NCI-H2029 treated with DMSO at 0.1 percent for 48 hours (cell line): ENCODE measurements at places on chromosomes 7 and 10.

GRCh38 chr7:7495171-7495570 lies 40.5 kb downstream of the COL28A1 start:
- DNase-seq = no peak

DNA sequence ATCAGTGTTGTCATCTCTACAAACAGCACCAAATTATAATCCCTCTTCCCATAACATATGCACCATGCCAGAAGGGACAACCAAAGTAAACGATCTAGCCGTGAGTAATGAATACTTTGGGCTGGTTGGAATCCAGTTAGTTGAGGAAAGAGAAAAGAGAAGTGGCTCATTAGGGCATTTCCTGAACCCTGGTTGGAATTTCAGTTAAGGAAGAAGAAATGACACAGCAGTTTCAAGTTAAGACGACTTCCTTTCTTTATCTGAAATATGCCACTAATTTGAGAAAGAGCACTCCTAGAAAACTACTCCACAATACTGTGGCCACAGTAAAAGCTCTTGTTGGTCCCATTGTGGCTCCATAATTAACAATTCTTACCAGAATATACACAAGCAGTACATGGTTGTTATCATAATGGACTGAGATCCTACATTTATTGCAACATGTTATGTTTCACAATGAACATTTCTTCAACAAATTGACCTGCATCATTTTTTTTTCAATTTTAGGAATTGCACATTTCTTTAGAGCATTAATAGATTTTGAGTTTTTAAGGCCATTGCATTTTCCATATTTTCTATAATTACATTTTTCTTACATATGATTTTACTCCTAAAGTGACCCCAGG lies at the start of gene TFEC:
TSS of gene TFEC (minus strand) at position 113 of the 626 bp plus-strand sequence. CDS start 46,322 bp downstream, outside the sequence.
- DNase-seq = no peak

DNA sequence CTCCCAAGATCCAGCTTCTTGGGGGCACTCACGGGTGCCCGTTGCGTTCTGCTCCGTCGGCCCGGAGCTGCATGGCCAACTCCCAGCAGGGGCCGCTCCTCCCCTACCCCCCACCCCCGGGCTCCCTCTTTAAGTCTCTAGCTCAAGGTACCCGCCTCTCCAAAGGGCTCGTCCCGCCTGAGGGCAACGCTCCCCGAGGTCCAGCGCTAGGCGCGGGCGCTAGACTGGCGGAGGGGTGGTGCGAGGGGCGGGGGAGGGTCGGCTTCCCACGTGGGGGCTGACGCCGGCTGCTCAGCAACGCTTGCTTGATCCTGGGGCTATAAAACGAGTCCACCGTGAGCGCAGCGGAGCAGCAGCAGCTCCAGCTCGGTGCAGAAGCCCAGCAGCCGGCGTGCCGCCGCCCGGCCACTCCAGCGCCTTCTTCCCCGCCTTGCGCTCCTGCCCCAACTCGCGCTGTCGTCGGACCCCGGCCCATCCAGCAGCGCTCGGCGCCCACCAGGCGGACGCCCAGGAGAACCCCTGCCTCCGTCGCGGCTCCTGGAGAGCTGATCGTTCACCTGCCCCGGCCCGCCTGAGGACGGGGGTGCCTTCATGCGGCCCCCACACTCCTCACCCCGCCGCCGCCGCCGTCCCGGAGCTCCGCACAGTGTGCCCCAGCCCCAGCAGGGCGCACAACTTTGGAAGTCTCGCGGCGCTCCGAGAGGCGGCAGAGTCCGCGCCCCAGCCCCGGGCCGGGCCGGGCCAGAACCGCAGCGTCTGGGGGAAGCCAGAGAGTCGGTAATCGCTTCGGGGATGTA lies at the start of gene ADRA2A:
TSS of gene ADRA2A (plus strand) at position 348 of the 797 bp plus-strand sequence. CDS start 968 bp downstream, outside the sequence.
- DNase-seq = no peak

DNA sequence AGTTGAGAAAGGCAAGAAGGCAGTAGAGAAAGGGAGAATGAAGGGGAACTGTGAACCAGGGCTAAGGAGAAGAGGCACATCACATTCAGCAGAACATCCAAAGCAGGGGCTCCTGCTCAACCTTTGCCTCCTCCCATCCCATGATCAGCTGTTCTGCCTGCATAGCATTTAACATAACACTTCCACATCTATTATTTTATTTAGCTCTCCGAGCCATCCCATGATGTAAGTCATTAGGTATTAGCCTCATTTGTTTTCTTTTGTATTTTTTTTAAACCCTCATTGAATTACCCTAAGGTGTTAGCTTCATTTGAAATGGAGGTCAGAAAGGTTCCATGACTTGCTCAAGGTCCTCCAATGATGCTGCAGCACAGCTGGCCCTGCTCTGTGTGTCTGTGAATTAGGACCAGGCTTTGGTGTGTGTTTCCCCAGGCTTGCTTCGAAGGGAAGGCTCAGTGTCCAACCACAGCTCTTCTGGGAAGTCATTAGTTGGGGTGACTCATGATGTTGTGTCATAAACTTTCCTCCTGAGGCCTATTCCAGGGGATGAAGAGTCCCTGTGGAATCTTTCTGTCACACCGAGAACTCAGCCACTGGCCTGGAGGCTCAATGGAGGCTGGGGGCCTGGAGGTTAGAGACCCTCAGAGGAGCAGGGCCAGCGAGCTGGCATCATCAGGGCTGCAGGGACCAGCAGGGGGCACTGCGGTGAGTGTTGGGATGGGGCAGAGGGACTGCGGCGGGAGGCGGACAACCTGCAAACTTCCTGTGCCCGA lies 16.5 kb downstream of the NPFFR1 start:
- DNase-seq = no peak

DNA sequence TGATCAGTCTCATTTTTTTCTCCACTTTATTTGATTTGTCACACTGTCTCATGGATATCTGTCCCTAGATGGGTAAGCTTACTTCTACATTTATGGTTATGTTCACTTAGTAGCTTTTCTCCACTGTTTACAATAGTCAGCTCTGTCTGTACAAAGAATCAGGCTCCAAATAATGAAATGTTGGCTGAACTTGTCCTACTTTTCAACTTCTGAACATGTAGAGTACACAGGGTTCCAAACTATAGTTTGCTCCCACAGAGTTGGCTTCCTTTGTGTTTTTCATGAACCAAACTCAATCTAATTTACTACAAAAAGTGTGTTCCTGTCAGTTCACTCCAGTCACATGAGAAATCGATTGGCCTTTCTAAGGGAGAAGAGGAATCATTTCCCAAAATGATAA lies 175.0 kb downstream of the CCDC71L start:
- DNase-seq = no peak

DNA sequence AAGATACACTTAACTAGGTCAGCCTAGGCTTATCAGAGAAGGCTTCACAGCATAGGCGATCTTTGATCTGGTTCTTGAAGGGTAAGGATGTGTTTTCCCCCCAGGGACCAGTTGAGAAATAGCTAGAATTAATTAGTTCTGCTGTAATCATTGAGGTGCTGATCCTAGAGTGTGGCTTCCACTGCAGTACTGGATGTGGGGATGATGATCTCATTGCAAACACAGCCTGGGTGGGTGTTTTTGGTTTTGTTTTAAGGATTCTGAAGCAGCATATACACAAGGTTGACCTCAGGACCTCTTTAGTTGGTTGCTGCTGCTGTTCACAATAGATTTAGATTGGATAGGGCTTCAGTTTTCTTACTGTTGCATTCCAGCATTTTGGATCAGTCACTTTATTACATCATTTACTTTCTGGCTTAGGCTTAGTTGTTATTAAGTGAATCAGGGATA lies 159.7 kb downstream of the AUTS2 start:
- DNase-seq = no peak

- no peak for DNase-seq
Measured at GRCh38 chr10:35208949-35209613, 82.4 kb downstream of the CREM start.

DNA sequence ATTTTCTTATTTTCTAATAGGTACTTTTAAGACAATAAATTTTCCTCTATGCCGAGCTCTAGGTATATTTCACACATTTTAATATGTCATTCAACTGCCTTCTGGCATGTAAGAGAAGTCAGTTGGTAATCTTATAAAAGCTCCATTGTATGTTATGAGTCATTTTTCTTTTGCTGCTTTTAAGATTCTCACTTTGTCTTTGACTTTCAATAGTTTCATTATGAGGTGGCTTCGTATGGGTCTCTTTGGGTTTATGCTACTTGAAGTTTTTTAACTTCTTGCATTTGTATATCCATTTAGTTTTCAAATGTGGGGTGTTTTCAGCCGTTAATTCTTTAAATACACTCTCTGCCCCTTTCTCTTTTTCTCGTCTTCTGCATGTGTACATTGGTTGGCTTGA lies 80.5 kb downstream of the ABCA13 start:
- DNase-seq = no peak

DNA sequence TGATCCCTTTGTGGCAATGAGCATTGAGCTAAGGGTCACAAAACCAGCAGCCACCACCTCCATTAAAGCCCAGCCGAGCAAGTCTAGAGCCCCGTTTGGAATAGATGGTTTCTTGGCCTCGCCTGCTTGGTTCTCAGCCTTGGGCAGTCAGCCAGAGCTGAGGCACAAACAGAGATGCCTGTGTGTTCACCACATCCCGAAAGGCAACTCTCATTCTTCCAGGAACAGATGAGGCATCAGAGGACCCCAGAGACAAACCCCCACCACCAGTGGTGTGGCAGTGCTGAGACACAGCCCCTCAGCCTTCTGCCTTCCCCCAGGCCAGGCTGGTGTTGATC lies 203.3 kb upstream of the ZMIZ1 start:
- no peak for DNase-seq

GRCh38 chr7:104160375-104160774 lies 47.4 kb downstream of the ORC5 start:
- DNase-seq = peak; percentile 7

- no peak for DNase-seq
Measured at GRCh38 chr7:818031-818699, 14.1 kb upstream of the SUN1 start.

GRCh38 chr10:62133618-62134017 lies 135.0 kb downstream of the RTKN2 start:
- DNase-seq = no peak

- no peak for DNase-seq
Measured at GRCh38 chr10:74923556-74923955, 97.2 kb downstream of the KAT6B start.

- DNase-seq = peak; percentile 48
Measured at GRCh38 chr7:96414931-96415292, 93.0 kb upstream of the SLC25A13 start.

DNA sequence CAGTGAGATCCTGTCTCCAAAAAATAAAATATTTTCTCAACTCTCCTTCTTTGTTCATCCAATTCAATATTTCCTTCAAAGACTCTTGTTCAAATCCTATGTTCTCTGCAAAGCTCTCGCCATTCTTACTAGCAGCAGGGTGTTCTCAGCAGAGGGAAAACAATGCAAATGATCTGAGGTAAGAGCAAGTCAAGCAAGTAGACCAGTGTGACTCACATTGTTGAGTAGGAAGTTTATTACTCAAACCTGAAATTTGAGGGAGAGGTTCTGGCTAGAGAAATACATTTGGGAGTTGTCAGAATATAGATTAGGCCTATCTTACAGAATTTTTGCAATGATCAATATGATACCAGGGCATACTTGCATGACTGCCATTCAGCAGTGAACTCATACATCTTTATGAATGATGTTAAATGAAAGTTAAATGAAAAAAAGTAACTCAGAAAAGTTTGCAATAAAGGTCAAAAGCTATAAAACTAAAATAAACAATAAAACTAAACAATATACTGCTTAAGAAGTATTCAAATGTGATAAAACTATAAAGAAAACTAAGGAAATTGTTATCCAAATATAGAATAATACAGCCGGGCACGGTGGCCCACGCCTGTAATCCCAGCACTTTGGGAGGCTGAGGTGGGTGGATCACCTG lies 5.8 kb downstream of the IDE start:
- no peak for DNase-seq

DNA sequence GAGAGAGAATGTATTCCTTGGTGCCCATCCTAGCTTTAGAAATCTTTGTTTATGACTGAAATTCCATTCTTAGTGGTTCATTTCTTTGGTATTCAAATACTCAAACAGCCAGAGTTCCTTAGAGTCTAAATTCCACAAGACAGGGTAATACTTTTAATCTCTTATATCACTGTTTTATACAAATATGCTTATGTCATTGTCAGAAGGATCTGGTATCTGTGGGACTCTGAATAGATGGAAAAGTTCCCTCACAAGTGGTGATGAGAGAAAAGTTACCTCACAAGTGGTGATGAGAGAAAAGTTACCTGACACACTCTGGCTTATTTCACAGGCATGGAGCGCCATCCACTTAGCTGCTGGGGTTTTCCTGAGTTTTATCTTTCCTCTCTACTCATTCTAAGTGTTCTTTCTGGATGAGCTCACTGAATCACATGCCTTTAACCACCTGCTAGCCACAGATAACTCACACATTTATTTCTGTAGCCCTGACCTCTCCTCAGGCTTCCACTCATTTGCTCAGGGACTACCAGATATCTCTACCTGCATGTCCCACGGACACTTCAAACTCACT lies 784.0 kb downstream of the SUGCT start:
- DNase-seq = no peak

DNA sequence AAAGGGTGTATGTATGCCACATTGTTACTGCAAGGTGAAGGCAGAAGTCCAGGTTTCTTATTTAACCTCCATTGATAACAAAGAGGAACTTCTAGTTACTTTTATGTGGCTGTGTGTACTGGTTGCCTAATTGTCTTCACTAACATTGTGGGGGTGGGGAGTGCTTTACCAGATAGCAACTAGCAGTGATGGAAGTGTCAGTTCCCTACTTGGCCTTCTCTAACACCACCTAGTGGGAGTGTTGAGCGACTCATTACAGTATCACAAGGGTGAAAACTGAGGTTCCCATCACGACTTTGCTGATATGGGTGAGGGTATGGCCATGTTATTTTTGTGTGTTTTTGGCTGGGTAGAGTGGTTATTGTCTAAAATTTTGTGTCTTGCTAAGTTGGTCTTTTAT lies 274.4 kb downstream of the THSD7A start:
- no peak for DNase-seq

DNA sequence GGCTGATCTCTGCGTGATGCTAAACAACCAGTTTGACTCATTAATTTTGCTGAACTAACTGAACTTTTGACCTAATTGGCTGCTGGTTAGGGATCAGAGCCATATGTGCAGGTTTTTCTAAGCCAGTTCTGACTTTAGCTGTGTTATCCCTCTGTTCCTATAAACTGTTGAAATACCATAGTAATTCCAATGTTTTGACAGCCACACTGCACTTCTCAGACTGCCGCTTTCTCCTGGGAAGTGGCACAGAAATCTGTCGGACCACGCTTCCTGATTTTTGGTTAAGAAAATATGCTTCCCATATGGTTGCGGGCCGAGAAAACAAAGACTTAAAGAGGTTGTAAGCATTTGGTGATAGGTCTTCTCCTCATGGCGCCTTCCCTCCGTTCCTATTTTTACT lies 42.3 kb downstream of the TBXAS1 start:
- DNase-seq = no peak

- DNase-seq = peak; percentile 4
Measured at GRCh38 chr7:22900101-22900500, 77.5 kb upstream of the TOMM7 start.

DNA sequence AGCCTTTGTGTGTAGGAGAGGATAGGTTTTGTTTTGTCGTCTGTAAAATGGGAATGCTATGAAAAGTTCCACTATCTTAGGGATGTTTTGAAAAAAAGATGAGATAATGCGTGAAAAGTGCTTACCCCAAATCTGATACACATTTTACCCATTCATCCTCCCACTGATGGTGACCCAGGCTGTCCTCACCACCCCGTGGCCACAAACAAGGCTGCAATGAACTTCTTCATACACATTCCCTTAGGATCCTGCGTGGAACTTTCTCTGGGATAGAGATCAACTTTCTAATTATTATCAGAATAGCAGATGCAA lies 399 bp upstream of the OGDHL start:
- DNase-seq = no peak

- DNase-seq = no peak
Measured at GRCh38 chr7:127884066-127884559, 147.1 kb downstream of the LRRC4 start.

GRCh38 chr7:155643804-155644177 lies 670 bp upstream of the RBM33 start:
- DNase-seq = no peak

- DNase-seq = no peak
Measured at GRCh38 chr10:129965959-129966358, 1.9 kb upstream of the EBF3 start.
